ENCODE measurements at places on chromosomes 2 and 18.

- peak; percentile 30 for DNase-seq
These were observed 52.0 kb downstream of the HDAC4 start for GRCh38 chr2:239348563-239349452.

DNA sequence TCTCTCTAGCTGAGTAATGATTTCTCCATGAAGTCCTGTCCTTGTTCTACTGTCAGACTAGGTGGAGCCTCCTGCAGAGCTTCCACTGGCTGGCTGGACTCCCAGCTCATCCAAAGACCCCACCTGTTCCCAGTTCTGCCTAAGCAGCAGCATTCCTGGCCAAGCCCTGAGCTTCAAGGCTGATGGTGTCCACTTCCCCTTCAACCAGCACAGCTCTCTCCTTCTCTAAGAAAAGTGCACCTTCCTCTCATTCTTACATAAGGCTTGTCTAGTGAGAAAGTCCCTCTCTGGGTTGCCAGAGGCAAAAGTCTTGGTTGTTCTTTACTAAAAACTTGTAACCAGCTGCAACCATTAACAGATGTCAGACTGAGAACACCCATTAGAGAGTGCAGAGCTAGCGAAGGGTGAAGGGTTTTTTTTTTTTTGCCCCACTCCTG, 58.9 kb downstream of the CXCR4 start:
- no peak for DNase-seq

GRCh38 chr2:60554646-60555065, 1.2 kb upstream of the BCL11A start:
- DNase-seq = no peak

- DNase-seq = no peak
These were observed 925.7 kb downstream of the EPHA4 start for GRCh38 chr2:220646424-220646823.

- no peak for DNase-seq
These were observed 5.2 kb downstream of the ZFP36L2 start for GRCh38 chr2:43221124-43221762.

DNA sequence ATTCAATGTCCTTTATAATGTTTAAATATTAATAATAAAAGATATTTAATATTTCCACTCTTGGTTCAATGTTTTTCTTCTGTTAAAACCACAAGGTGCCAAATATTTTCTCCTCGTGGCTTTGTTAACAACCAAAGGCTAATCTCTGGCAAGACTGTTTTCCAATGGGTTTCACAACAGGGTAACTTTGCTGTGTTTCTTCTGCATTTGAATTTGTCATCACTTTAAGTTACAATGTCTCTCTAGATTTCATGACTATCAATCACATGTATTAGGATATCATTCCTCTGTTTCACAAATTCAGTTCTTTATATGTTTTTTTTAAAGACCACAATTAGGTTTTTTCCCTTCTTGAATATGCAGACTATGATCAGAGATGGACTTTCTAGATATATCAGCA, 469.8 kb upstream of the ACVR2A start:
- no peak for DNase-seq
